ENCODE measurements at places on chromosomes 7 and 10. TPM values are rescaled to one million over a fixed set of nuclear protein-coding genes. Genes with fewer than 3 reads are reported as not detected.

NRG3 gene
- total RNA-seq: not detected

GIMAP4 gene
- 403 TPM for total RNA-seq

CTAGE15 gene
- total RNA-seq: not detected

RPS24 gene
- total RNA-seq: 2,141 TPM

Data from naive thymus-derived CD8-positive, alpha-beta T cell (primary cell).